Left lobe of liver (tissue), 2 donors: ENCODE measurements at places on chromosomes 3 and 15.

- no peak for DNase-seq
Measured at GRCh38 chr15:36722555-36722954, 143.1 kb downstream of the CDIN1 start.

GRCh38 chr3:195025884-195026200, 245.1 kb downstream of the XXYLT1 start:
- DNase-seq, result no peak

GRCh38 chr3:104460477-104461406, 906.0 kb upstream of the ALCAM start:
- DNase-seq, result no peak

GRCh38 chr3:101038393-101038792, 45.2 kb upstream of the ABI3BP start:
- no peak for DNase-seq

DNA sequence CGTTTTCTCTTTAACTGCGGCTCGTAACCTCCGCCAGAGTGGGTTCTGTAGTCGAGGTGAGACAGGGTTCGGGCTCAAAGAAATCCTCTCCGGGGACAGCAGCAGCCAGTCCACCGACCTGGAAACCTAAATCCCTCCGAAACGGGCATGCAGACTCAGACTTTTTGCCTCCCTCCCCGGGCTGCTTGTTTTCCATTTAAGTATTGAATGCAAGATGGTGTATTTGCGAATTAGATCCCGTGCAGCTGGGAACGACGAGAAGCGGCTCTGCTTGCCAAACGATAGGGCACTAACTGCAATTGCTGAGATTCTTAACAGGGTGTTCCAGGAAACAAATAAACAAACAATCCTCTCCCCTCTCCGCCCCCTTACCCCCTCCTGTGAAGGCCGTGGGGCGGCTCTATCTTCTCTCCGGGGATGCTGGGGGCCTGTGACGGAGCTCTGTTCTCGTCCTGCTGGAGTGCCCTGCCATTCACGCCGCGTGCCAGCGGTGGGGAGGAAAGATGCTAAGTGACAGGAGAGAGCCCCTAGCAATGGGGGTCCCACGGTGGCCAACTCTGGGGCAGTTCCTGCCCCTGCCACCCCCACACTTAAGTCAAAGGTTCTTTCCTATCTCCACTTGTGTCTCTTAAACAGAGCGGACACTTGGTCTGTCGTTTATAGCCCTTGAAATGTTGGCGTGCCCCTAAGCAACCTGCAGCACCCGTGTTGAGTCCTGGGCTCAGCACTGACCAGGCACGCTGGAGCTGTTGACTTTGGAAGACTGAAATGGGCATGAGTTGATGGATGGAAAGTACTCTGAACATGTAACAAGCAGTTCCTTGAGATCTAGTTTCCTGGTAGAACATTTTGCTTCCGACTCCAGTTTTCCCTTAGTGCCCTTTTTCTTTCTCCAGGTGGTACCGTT, 1.3 kb upstream of the ETV5 start:
- DNase-seq, result no peak

DNA sequence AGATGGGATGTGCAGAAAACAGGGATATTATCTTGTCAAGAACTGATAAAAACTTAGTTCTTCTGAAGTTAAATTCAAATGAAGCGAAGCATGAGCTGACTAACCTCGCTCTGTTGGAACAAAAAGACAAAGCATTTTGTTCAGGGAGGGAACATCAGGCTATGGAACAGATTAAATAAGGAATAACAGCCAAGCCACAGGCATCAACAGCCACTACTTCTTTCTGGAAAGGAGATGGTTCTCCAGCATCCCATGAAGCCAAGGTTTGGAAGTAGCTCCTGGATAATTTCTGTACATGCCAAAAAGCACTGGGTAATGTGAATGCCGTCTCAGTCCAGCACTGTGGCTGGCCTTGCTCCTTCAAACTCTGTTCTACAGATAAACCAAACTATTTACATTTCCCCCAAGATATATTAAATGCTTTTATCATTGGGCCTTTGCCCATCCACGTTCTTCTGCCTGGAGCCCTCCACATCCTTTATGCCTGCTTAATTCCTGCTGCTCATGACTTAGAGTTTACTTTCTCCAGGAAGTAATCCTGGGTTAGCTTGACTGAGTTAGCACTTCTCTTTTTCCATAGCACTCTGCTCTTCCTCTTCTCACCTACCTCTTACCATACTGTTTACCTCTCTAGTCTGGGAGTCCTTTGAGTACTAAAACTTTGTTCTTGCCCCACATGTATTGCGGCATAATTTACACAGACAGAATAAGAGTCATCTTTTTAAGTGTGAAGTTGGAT, 232.0 kb downstream of the CLSTN2 start:
- no peak for DNase-seq

- no peak for DNase-seq
Measured at GRCh38 chr15:89089316-89090230, 1.3 kb downstream of the ABHD2 start.
